HFFc6 (cell line): ENCODE measurements at places on chromosomes 6 and 20.

- DNase-seq, result no peak
These were observed 45.2 kb downstream of the HLA-G start for GRCh38 chr6:29872791-29873190.

GRCh38 chr6:44430326-44430725 lies 42.8 kb downstream of the CDC5L start:
- DNase-seq, result peak; percentile 14

GRCh38 chr6:50380406-50381098 lies 330.8 kb upstream of the DEFB112 start:
- DNase-seq, result no peak

DNA sequence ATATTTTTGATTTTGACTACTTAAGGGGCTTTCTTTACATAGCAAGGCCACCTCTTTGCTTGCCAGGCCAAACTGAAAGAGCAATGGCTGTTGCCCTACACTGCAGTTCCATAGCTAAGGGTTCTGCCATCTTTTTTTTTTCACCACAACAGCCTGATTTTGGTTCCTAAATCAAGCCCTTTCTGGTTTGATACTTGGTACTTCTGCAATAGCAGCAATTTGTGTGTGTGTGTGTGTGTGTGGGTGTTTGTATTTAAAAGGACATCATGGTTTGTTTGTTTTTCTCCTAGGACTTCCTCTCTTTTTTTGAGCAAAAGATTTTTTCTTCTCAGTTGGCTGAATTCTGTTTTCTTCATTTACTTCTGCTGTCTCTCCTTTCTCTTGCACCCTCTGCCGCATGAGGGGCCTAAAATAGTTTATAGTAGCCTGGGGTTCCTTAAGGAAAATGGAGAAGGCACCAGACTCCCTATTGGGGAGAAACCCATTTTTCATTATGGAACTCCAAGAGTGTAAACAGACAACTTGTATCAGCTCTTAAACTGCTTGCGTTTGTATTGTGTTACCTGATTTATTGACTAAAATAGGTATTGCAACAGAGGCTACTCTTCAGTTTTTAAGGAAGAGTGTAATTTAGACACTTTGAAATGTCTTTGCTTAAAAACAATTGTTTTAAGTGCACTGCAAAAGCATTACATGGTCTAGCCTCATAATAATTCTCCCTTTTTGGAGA lies 12.2 kb upstream of the GCLC start:
- DNase-seq, result no peak

DNA sequence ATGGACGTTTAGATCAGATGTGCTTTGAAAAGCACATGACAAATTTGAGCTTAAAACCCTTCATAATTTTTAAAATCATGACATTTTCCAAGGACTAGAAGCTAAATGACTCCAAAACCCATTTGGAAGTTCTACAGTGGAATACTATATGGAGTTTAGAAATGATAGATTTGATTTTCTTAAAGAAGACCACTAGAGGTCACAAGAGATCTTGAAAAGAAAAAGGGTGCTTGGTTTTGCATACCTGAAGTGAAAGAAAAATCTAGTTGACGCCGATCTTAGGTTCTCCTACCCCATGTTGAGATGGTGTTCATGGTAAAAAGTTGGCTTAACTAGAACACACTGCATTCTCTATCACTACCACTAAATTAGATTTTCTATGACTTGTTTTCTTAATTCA lies 31.5 kb downstream of the CFAP61 start:
- DNase-seq, result peak; percentile 6

- no peak for DNase-seq
These were observed 65.6 kb upstream of the RREB1 start for GRCh38 chr6:7042056-7042653.

DNA sequence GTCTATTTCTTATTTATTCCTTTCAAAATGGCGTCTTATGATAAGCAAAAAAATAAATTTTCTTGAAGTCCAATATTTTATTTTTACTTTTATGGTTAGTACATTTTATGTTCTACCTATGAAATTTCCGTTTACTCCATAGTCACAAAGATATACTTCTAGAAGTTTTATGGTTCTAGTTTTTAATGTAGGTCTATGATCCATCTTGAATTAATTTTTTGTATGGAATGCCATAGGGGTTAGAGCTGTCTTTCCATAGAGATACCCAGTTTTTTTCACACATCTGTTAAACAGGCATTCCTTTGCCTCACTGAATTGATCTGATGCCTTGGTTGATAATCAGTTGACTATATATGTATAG lies 24.9 kb upstream of the ASIP start:
- no peak for DNase-seq

GRCh38 chr6:82872185-82872584 lies 193.5 kb downstream of the UBE3D start:
- no peak for DNase-seq

- no peak for DNase-seq
These were observed 528.6 kb upstream of the JARID2 start for GRCh38 chr6:14717307-14717706.

DNA sequence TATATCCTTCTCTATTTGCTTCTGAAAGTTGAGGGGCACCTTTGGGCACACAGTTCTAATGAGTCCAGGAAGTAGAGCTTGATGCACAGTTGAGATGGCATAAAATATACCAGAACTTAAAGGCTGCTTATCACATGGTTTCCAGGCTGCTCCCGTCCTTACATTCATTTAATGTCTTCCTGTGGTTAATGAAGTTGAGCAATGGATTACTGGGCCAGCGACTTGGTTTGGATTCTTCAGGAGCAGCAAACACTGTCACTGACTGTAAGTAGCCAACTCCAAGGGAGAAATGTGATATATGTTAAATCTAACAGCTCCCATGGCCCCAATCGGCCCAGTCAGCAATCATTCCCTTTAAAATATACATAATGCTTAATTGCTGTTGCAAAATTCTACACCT lies 9.0 kb upstream of the TSHZ2 start:
- no peak for DNase-seq

GRCh38 chr6:89708316-89708715 lies 69.8 kb upstream of the LYRM2 start:
- no peak for DNase-seq

DNA sequence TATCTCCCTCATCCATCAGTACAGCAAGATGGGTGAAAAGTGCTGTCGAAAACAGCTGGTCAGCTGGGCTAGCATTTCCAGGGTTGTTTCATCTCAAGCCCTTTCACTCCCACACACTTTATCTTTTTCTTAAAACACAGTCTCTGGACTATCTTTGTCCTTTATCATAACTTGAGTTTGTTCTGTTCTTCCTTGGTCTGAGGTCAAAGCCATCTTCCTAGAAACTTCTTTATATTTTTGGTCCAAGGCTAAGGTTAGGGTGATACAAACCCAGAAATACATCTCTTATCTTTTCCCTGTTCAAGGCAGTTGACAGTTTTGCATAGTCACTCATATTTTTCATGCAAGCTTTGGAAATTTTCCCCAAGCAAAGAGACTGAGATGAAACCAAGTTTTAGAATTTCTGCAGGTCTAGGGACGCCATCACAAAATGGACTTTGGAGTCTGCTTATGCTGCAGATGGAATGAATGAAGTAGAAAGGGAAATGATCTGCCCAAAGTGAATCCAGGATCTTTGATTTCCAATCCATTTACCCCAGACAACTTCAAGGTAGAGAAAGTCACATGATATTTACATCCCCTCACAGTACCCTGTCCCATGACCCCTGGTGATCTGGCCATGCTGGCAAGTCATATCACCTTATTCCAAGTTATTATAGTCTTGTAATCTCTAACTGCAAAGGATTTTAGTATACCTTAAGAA lies 297.0 kb downstream of the ZNF217 start:
- no peak for DNase-seq

GRCh38 chr20:62576815-62577489 lies 65.4 kb upstream of the SLCO4A1 start:
- DNase-seq, result no peak

- no peak for DNase-seq
These were observed 62.0 kb downstream of the OR2J2 start for GRCh38 chr6:29232725-29233124.

GRCh38 chr20:58461899-58462298 lies 53.3 kb downstream of the APCDD1L start:
- DNase-seq, result no peak

GRCh38 chr6:163367497-163368183 lies 46.9 kb upstream of the QKI start:
- no peak for DNase-seq

DNA sequence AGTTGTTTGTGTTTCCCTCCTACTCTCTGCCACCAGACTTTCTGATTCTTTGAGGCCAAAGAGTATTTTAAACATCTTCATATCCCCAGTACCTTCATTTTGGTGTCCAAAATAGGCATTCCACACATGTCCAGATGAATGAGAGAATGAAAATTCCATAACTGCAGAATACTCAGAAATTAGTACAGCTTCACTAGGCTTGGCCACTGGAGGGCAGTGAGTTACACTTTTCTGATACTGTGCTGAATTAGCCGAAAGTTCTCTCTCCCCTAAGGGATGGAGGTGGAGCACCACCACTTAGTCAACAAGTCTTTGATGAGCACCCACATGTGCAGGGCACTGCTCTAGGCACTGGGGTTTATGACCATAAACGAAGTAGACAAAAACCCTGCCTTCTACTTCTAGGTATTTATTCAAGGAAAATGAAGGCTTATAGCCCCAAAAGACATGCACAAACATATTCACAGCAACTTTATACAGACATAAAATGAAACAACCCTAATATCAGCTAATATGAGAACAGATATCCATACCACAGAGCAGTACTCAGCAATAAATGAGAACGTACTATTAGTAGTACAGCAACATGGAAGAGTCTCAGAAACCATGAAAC lies 46.1 kb upstream of the TMEM217 start:
- peak; percentile 45 for DNase-seq

- no peak for DNase-seq
These were observed at the start of gene GGTLC1 for GRCh38 chr20:23988561-23988960. TSS of gene GGTLC1 (minus strand) at chr20:23988779. CDS start at chr20:23986611, 2,168 bp downstream.

DNA sequence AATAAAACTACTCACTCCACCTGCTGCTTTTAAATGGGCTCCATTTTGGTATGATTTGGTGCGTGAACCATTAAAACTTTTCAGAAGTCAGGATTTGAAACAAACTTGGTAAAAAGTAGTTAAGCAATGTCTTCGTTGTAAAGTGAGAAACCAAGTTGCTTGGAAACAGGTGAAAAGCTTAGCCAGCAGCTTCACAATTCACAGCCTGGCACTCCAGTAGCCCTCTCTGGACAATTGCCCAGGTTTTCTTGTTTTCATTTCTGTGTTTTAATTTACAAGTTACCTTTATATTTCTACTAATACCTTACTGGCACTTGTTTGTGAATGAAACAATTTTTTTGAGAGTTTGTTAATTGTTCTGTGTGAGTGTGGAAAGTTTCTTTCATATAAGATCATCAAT lies 12.8 kb downstream of the NT5E start:
- DNase-seq, result no peak
